ENCODE measurements at places on chromosomes 5 and 9. TPM values are rescaled to one million over a fixed set of nuclear protein-coding genes. Genes with fewer than 3 reads are reported as not detected.

GRCh38 chr5:90638878-90639277, 80.3 kb downstream of the ADGRV1 start:
- DNase-seq = no peak

DNA sequence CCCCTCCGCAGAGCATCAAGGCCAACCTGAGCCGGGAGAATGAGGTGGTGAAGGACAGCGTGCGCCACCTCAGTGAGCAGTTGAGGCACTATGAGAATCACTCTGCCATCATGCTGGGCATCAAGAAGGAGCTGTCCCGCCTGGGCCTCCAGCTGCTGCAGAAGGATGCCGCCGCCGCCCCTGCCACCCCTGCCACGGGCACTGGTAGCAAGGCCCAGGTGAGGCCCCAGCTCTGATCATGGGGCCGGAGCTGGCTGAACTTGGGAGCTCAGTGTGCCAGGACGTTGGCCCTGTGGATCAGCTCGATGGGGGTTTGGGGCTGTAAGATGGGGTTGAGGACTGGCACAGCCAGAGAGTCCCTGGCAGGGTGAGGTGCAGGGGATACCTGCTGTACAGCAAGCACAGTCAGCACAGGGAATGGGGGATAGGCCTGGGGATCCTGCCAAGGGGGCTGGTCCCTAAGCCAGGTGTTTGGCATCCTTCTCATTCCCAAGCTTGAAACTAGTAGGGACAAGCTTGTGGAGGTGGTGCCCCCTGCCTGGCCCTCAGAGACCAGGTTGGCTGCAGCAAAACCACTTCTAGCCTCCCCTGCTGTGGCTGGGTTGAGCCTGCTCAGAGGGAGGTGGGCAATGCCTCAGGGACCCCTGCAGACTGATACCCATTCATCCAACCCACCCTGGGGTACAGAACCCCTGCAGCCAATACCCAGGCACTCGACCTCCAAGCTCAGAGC, 22.5 kb downstream of the OLFML2A start:
- DNase-seq = no peak

The ISOC1 gene
- 23.7 TPM for total RNA-seq

DNA sequence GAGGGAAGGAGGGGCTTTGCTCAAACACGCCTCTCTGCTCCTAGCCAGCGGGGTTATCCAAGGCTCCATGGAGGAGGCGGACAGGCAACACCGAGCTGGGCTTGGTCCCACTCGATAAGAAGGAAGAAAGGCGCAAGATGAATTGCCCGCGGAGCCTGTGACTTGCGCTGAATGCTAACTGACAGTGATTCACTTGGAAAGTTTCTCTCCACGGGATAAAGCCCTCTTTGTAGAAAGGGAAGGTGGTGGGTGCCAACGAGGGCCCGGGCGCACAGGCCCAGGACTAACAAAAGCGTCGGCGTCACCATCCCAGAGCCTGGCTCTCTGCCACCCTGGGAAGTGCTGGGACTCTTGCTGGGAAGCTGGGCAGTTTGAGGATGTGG, 76.0 kb downstream of the VAV2 start:
- no peak for DNase-seq

- no peak for DNase-seq
Observed at GRCh38 chr5:1429066-1429465, 16.2 kb downstream of the SLC6A3 start.
